AML-193 (cell line): ENCODE measurements at places on chromosomes 1 and 21.

- DNase-seq = no peak
Observed at GRCh38 chr1:26066857-26067256, 573 bp downstream of the TRIM63 start.

DNA sequence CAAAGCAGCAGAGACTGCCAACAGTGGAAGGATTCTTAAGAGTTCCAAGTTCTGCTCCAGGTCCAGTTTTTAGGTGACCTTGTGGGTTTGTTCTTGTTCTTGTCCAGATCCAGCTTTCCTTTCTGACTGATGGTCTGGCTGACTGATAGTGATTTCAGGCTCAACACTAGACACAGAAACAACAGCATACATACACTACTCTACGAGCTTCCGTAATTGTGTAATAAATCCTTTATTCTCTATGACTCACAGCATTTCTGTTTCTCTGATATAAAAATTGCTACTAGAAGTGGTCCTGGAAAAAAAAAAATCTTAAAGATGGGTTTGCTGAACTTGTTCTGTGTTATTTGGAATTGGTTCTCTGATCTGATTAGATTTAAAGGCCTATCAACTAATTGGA lies 62.2 kb upstream of the PTCH2 start:
- DNase-seq = no peak

GRCh38 chr21:42873096-42873495 lies 6.2 kb downstream of the WDR4 start:
- DNase-seq = no peak

DNA sequence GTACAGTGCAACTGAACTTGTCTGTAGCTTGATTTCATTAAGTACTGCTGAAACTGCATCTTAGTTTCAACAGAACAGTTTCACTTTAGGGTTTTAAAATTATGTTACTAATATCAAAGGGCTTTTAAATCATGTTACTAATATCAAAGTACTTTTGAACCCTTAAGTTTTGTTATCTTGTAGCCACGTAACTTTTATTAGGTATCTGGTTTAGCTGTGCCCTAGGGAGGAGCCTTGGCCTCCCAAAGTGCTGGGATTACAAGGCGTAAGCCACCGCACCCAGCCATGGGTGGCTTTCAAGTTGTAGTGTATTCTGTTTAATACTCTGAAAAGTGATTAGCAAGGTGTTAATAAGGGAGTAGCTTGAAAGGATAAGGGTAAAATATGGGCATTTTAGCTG lies 2.0 kb downstream of the KDM4A start:
- DNase-seq = no peak

DNA sequence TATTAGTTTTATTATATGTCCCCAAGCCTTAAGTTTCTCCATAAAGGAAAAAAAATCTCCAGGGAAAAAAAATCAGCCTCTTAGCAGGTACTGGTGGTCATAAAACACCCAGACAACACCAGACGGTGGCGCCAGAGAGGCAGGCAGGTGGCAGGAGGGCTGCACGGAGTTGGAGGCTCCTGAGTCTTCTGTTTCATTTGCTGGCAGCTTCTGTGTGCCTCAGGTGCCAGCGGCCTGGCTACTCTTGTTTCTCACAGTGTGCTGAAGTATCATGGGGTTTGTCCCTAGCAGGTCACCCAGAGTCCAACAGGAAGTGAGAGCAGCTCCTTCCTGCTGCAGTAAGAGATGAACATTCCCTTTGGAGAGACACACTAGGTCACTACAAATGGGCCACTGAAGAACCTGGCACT lies 123.3 kb upstream of the GADD45A start:
- DNase-seq = peak; percentile 53

DNA sequence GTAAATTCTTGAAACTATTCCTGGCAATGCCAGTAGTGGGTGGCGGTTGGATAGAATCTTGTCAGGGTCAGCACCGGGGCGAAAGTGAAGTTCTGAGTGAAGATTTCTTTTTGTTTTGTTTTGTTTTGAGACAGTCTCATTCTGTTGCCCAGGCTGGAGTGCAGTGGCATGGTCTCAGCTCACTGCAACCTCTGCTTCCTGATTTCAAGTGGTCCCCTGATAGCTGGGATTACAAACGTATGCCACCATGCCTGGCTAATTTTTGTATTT lies 33.3 kb downstream of the PCNT start:
- no peak for DNase-seq

- no peak for DNase-seq
Observed at GRCh38 chr1:45620588-45621500, 3.0 kb downstream of the CCDC17 start.

- no peak for DNase-seq
Observed at GRCh38 chr1:110674337-110675059, at the start of gene KCNA3. Gene KCNA3 (minus strand): TSS chr1:110674940. CDS start chr1:110674809, 131 bp downstream.

DNA sequence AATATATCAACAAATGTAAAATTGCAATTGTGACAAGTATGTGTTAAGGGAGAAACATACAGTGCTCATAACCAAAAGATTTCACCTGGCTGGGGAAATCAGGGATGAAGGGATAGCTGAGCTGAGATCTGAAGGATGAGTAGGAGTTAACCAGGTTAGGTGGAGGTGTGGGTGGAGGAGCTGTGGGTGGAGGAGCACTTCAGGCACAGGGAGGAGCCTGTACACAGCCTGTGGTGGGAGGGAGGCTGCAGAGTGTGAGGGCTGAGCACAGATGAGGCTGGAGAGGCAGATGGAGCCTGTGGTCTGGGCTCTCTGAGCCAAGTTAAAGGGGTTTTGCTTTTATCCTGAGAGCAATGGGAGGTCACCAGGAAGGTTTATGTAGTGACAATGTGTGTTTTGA lies 111.9 kb downstream of the XCL2 start:
- DNase-seq = no peak

DNA sequence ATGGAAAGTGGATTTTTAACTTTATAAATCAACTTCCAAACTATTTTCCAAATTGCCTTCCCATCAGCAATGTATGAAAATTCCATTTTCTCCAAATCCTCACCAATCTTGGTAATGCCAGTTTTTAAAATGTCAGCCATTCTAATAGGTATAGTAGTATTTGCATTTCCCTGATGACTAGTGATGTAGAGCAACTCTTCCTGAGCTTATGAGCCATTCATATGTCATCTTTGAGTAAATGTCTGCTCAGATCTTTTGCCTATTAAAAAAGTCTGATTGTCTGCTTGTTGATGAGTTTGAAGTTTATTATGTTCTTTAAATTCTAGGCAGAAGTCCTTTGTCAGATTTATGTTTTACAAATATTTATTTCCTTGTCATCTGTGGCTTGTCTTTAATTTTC lies 54.7 kb downstream of the KDM1A start:
- no peak for DNase-seq

DNA sequence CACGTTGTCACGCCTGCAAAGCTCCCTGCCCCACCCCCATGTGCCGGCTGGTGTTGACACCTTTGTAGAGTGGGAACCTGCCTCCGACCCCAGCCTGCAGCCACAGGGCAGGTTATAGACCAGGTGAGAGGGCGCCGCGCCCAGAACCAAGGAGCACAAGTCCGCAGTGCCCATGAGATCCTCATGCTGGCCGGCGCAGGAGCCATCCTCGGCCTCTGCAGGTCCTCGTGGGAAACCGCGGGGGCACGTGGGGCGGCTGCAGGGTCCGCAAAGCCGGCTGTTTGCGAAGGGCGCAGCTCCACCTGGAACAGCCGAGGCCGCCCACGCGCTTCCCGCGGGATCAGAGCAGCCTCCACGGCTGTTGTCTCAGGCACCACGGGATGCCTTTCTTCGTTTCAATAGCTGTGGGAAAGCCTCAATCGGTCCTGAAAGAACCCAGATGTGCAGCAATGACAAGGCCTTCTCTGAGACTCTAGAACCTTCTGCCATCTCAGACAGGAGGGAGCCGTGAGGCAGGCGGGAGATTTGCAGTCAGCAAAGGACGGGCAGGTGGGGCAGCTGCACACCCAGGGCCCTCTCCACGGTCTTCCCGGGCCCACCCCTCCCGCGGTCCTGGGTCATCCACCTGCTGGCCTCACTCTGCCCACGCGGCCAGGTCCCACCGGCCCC lies 29.9 kb downstream of the POFUT2 start:
- no peak for DNase-seq
